Activated T-helper 1 cell treated with anti-CD3 and anti-CD28 coated beads, Interleukin-12 subunit alpha, Interleukin-12 subunit beta, Interleukin-2, Interleukin-4 antibody, amounts not matched to agents 30 ng/mL and 10 ng/mL and 1 ng/mL, durations not matched to agents 14 hours and 24 hours and 36 hours (primary cell): ENCODE measurements at places on chromosomes 11 and 22. TPM values are rescaled to one million over a fixed set of nuclear protein-coding genes. Genes with fewer than 3 reads are reported as not detected.

DNA sequence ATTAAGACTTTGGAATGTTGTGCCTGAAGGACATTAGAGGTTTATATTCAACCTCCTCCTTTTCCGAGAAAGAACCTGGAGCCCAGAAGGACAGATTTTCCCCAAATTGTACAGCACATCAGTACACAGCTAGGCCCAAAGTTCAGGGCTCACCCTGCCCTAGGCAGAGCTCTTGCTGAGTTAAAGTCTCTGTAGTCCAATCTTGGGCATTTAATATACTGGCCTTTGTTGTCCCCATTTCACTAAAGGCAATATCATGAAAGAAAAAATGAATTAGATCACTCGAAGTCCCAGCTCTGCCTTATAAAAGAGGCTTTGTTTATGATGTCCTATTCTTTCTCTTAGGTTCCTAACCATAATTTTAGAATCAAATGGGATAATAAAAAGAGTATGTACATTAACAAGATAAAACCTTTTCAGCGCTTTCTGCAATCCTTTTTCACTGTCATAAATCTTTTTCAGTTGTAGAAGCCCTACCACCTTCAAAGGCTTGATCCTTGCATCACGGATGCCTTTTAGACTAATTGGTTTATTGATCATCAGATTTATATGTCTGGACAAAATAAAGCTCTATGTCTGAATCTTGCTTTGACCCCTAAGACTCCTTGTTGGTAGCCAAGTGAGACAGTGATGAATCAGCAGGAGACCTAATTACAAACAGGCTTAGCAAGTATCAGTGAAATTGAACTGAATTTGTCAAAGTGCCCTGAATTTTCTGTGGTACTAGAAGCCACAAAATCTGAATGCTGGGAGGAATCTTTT is 39.8 kb downstream of the RELT start:
- DNase-seq = no peak
- peaks cover 21% of the 10 kb centered on the region for H3K36me3 ChIP-seq
- H3K27ac ChIP-seq = no peak overlapping the region
- H3K4me1 ChIP-seq = peaks cover 11% of the 10 kb centered on the region
- no peaks in the 10 kb centered on the region for H3K27me3 ChIP-seq

DNA sequence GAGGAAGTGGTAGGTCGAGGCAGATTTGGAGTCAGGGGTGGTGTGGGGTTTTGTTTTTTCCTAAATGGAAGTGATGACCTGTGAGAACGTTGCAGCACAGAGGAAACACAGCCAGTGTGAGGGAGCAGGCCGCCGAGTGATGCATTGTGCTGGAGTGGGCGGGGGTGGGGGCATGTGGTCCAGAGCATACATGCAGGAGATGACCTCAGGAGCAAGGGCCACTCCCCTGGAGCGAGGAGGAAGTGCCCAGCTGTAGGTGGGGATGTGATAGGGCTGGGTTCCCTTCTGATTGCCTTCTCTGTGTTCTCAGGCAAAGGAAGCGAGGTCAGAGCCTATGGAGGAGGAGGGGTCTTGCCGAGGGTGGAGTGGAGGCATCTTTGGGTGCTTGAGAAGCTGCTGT is 81.4 kb downstream of the PPP6R3 start:
- peaks cover 56% of the 10 kb centered on the region for H3K36me3 ChIP-seq
- H3K4me1 ChIP-seq = peaks cover 51% of the 10 kb centered on the region
- peak overlapping the region; percentile 81 for H3K27ac ChIP-seq

DNA sequence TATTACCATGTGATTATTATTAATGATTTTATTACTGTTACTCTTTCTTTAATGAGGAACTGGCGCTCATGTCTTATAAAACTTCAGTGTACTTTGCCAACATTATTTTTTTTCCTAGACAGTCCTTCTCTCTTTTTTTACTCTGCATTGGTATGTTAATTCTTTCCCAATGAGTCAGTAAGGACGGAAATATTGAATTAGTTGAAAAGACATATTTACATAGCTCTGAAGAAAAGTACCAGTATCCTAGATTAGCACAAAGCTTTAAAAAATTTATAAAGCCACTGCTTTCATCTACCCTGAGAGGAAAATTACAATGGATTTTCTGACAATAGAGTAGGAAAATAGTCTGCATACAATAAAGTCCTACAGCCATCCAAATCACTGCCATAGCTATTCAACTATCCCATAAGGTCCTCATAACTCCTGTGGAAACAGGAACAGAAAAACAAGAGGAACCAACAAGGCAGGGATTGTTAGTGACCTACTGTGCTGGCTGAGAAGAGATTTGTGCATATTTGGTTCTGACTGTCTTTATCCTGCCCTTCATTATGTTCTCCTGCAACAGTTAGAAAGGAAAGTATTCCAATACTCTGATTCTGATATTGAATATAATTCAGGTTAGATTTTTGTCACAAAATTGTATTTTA is 314.4 kb downstream of the AASDHPPT start:
- H3K4me1 ChIP-seq = no peaks in the 10 kb centered on the region
- H3K36me3 ChIP-seq = no peaks in the 10 kb centered on the region
- H3K27me3 ChIP-seq = no peaks in the 10 kb centered on the region
- no peak overlapping the region for H3K27ac ChIP-seq
- H3K4me3 ChIP-seq = no peak overlapping the region

- no peak overlapping the region for H3K27ac ChIP-seq
- H3K4me3 ChIP-seq = no peak overlapping the region
- no peaks in the 10 kb centered on the region for H3K36me3 ChIP-seq
- no peak for DNase-seq
Observed at GRCh38 chr11:36243641-36244040, 45.6 kb downstream of the COMMD9 start.

GRCh38 chr22:42430528-42431125 is 1.6 kb downstream of the NFAM1 start:
- H3K4me3 ChIP-seq = no peak overlapping the region
- no peaks in the 10 kb centered on the region for H3K36me3 ChIP-seq
- no peaks in the 10 kb centered on the region for H3K4me1 ChIP-seq
- no peak overlapping the region for H3K27ac ChIP-seq

GRCh38 chr11:86524620-86525352 is 147.6 kb downstream of the ME3 start:
- no peak overlapping the region for H3K4me3 ChIP-seq
- peaks cover 5% of the 10 kb centered on the region for H3K36me3 ChIP-seq
- DNase-seq = no peak
- peaks cover 4% of the 10 kb centered on the region for H3K27me3 ChIP-seq

DNA sequence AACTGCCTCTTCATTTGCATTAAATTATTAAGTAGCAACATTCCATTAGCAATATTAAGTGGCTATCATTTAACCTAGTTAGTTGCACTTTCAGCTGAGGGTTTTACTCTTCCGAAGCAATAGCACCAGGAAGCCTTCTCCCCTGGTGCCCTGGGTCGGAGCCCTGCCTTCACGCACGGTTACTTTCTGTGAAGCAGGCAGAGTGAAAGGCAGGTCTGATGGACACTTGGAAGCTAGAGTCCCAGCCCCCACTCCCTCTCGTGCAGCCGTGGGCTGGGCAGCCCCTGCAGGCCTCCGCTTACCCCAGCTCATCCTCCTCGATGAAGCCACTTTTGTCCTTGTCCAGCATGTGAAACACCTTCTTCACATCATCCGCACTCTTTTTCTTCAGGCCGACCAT is 2.0 kb downstream of the PVALB start:
- H3K4me1 ChIP-seq = no peaks in the 10 kb centered on the region
- H3K36me3 ChIP-seq = no peaks in the 10 kb centered on the region
- H3K4me3 ChIP-seq = no peak overlapping the region
- H3K27me3 ChIP-seq = peaks cover 38% of the 10 kb centered on the region

DNA sequence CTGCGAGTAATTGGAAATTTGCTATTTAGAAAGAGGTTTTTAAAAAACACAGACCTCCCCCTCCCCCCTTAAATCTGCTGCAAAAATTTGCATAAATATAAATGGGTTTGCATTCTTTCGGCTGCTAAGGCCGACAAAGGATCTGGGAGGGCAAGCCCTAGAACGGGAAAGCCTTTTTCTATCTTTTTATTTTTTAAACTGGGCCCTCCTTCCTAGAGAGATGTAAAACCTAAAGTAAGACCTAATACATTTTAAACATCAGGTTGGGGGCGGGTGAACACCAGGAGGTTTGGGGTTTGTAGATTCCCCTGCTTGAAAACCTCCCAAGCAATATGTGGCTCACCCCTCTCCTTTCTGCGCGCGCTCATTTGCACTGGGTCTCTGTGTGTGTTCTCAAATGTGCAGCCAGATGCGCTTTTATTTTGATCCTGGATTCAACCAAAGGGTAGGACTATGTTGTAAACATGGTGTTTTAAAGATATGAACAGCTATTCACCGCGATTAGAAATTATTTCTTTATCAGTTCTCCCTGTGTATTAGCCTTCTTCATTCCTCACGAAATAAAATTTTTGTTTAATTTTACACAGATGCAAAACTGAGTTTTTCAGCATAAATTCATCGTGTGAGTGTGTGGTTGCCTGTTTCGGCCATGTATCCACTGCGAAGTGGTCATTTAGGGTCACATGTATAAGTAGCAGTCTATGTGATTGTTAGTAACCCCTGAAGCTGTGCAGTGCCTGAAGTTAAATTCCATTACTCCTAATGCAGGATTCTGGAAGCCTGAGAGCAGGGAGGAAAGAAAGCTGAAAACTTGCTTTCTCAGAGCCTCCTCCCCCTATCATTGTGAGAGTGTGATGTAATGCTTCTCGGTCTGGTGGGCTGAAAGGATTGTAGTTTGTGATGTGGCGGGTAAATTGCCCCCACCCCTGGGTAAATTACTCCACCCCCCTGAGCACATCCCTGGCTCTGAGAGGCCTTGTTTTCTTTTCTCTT is 988 bp downstream of the TNRC6B start:
- peak overlapping the region; percentile 92 for H3K27ac ChIP-seq
- H3K27me3 ChIP-seq = no peaks in the 10 kb centered on the region
- peak; percentile 30 for DNase-seq
- H3K4me3 ChIP-seq = peak overlapping the region; percentile 87

DNA sequence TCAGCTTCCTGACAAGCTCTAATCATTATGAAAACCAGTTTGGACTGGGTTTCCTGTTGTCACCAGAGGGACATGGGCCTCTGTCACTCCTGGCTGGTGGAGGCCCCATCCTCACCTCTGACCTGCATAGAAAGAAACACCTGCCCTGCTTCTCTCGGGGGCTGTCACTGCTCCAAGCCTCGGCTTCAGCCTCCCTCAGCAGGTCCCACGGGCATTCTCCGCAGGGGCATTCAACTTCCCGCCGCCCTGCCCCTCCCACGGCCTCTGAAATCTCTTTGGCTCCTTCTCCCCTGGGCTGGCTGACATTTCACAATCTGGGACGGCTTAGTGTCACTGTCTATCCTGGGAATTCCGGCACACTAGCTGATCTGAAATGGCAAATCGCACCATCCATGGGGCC is 257.9 kb downstream of the CTTN start:
- no peak overlapping the region for H3K27ac ChIP-seq
- no peaks in the 10 kb centered on the region for H3K4me1 ChIP-seq
- H3K36me3 ChIP-seq = no peaks in the 10 kb centered on the region
- no peak for DNase-seq
- no peak overlapping the region for H3K4me3 ChIP-seq

GRCh38 chr22:45867118-45867905 is 109.7 kb downstream of the WNT7B start:
- no peak overlapping the region for H3K4me3 ChIP-seq
- no peaks in the 10 kb centered on the region for H3K36me3 ChIP-seq

- H3K27me3 ChIP-seq = no peaks in the 10 kb centered on the region
- DNase-seq = no peak
- no peak overlapping the region for H3K27ac ChIP-seq
- H3K36me3 ChIP-seq = no peaks in the 10 kb centered on the region
Observed at GRCh38 chr22:40654522-40655167, 18.1 kb upstream of the MRTFA start.

DNA sequence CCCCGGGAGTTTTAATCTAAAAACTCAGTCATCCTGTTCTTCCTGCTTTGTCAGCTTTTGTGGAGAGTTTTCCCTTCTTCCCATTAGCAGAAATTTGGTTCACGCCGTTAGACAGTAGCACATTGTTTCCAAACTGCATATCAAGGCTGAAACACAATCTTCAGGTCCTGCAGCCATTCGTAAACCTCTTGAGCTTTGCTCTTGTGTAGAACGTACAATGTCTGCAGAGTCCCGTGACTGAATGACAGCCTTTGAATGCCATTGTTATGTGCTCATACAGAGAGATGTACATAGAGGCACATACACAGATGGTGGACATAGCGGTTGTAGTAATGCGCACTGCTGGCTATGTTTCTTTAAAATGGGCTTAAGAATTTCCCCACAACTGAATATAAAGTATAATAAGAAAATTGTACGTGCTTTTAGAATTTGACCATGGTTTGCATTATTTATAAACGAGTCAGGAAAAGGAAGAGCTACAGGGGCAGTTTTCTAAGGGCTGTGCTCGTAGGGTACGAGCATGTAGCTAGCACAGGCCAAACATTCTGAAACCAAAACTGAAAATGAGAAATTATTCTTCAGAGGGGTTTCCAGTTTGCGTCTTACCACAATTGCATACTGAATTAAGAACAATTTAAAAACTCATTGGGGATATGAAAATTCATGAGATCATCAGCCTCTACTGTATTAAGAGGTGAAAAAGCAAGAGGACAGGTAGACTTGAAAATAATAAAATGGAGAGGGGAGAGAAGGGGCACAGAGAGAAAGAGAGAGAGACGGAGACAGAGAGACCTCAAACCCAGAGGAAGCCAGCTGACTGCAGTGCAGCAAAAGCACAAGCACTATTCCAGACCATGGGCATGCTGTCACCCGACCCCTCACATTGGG is 310.1 kb downstream of the CADM1 start:
- no peak for DNase-seq
- H3K4me1 ChIP-seq = peaks cover 12% of the 10 kb centered on the region
- peak overlapping the region; percentile 40 for H3K27ac ChIP-seq
- H3K36me3 ChIP-seq = no peaks in the 10 kb centered on the region
- no peak overlapping the region for H3K4me3 ChIP-seq
- peaks cover 7% of the 10 kb centered on the region for H3K27me3 ChIP-seq

DNA sequence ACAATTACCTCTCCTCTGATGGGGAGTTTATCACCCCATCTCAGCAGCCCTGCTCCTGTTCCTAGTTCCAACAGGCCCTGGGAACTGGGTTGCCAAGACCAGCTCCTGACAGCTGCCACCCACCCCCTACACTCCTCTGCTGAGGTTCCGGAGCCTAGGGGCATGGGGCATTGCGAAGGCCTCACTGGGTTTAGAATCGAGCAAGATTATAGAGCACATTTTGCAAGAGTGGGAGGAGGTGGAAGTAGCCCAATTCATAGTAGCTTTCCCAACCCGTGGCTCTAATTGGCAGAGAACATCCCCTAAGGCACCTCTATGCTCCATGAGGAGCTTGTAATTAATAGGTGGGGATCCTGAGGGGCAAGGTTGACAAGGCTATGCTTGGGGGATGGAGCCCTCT is 23.0 kb downstream of the MYEOV start:
- H3K27ac ChIP-seq = peak overlapping the region; percentile 92
- H3K27me3 ChIP-seq = no peaks in the 10 kb centered on the region
- H3K4me3 ChIP-seq = no peak overlapping the region
- DNase-seq = no peak
- H3K4me1 ChIP-seq = peaks cover 36% of the 10 kb centered on the region

C11orf98 gene
- 146 and 151 TPM in 2 replicates for total RNA-seq

FAM227A gene
- 0.16 and 0.78 TPM in 2 replicates for total RNA-seq

GLB1L3 gene
- total RNA-seq = 14.6 and 16.1 TPM in 2 replicates

EHF gene
- total RNA-seq = not detected in 2 replicates

MS4A15 gene
- not detected in 2 replicates for total RNA-seq

FRMD8 gene
- total RNA-seq = 40.5 and 42.3 TPM in 2 replicates

WNT7B gene
- not detected in 2 replicates for total RNA-seq

RPS6KA4 gene
- 38.3 and 46.0 TPM in 2 replicates for total RNA-seq

ANO1 gene
- not detected in 2 replicates for total RNA-seq

P4HA3 gene
- total RNA-seq = not detected in 2 replicates

CHKB gene
- total RNA-seq = 81.0 and 88.7 TPM in 2 replicates
